ENCODE measurements at places on chromosomes 13 and 19.

GRCh38 chr13:32917504-32917903 is 98.7 kb upstream of the KL start:
- no peak for DNase-seq

- DNase-seq: no peak
Measured at GRCh38 chr13:113928685-113929627, 44.9 kb downstream of the C13orf46 start.

GRCh38 chr13:20728579-20729311 is 25.2 kb downstream of the IL17D start:
- no peak for DNase-seq

GRCh38 chr13:84265257-84265764 is 383.0 kb upstream of the SLITRK1 start:
- DNase-seq: no peak

DNA sequence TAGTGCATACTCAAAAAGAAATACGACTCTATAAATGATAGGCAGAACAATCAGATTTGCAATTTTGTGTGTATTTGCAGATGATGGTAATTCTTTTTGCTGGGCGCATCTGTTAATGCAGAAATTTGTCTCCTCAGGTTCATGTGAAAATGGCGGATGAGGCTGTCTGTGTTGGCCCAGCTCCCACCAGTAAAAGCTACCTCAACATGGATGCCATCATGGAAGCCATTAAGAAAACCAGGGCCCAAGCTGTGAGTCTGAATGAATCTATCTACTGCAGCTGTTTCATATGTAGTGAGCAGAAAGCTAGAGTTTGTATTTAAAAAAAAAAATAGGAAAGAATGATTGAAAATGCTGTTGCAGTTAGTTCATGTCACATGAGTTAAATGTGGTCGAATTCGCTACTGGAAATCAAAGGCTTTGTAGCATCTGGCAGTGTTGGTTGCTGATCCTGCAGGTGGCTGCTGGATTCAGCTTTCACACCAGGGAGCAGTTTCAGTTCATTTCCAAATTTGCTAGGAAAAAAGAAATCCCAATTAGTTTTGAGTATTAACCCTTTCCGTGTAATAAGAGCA is 66.0 kb downstream of the PCCA start:
- no peak for DNase-seq

GRCh38 chr19:11639602-11640471 is 42.6 kb downstream of the ZNF627 start:
- peak; percentile 96 for DNase-seq

DNA sequence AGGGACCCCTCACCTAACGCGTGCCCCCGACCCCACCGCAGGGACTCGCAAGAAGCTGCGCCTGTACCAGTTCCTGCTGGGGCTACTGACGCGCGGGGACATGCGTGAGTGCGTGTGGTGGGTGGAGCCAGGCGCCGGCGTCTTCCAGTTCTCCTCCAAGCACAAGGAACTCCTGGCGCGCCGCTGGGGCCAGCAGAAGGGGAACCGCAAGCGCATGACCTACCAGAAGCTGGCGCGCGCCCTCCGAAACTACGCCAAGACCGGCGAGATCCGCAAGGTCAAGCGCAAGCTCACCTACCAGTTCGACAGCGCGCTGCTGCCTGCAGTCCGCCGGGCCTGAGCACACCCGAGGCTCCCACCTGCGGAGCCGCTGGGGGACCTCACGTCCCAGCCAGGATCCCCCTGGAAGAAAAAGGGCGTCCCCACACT is 4.7 kb upstream of the MYBPC2 start:
- DNase-seq: no peak

- DNase-seq: peak; percentile 48
Measured at GRCh38 chr19:30227661-30228112, 144.5 kb upstream of the ZNF536 start.

DNA sequence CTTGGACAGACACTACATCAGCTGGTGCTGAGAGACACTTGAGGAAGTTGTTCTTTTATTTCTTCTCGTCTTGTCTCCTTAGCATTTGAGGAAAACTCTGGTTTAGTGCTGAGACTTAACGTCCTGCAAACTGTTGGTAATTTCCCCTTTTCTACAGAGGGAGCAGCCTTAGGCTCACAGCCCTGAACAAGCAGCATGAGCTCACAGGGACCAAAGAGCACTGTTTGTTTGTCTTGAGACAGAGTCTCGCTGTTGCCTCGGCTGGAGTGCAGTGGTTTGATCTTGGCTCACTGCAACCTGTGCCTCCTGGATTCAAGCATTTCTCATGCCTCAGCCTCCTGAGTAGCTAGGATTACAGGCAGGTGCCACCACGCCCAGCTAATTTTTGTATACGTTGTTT is 5.5 kb downstream of the ZNF805 start:
- no peak for DNase-seq

DNA sequence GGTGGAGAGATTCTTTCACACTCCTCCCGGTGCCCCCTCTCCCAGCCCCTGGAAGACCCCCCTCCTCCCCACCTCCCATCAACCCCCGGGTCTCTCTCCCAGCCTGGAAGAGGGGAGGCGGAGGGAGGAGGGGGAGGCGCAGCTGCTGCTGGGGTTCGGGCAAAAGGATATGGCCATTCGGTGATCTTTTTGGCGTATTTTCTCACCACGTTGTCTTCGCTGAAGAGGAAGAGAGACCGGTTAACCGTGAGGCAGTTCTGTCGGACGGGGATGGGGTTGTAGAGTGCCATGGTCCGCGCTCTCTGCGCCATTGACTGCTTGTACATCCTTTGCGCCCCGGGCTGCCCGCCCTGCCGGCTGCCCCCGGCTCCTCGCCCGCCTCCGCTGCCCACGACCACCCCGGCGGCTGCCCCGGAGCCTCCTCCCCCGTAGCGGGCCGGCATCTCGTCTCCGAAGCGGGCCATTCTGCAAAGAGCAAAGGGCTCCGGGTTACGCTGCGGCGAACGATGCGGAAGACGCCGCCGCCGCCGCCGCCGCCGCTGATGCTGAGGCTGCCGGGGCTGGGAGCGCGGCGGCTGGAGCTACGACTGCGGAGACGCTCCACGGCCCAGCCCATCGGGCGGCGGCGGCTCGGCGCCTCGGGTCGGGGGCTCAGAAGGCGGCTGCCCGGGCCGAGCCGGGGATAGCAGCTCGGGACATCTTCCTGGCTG is 363 bp downstream of the CACNA1A start:
- DNase-seq: no peak

DNA sequence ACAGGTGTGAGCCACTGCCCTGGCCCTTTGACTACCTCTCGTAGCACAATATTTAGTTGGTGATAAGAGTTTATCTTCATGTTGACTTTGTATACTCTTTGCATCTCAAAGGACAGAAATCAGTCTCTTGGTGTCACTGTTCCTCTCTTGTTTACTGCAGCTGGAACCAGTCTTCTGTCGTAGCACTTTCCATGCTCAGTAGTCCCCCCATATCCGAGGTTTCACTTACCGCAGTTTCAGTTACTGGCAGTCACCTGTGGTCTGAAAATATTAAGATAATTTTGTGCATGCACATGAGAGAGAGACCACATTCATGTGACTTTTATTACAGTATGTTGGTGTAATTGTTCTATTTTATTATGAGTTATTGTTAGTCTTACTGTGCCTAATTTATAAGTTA is 49.1 kb downstream of the WASF3 start:
- DNase-seq: no peak

DNA sequence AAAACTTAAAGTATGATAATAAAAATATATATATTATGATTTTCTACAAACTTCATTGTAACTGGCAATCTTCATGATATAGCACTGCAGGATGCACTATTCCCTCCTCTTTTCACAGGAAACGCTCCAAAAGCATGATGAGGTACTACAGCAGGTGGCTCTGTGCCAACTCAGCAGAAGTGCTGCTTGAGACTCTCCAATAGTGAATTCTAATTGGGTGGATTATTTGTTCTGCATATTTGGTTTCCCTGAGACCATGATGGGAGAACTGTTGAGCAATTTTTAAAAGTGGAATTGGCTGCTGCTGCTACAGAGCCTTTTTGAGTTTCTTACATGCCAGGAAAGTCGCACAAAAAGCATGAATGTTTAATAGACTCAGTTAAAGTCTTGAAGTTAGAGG is 1782.4 kb upstream of the PCDH20 start:
- no peak for DNase-seq

- DNase-seq: no peak
Measured at GRCh38 chr19:49875857-49876421, 1.2 kb downstream of the AKT1S1 start.

GRCh38 chr19:17346109-17346671 is 8.8 kb downstream of the GTPBP3 start:
- no peak for DNase-seq

DNA sequence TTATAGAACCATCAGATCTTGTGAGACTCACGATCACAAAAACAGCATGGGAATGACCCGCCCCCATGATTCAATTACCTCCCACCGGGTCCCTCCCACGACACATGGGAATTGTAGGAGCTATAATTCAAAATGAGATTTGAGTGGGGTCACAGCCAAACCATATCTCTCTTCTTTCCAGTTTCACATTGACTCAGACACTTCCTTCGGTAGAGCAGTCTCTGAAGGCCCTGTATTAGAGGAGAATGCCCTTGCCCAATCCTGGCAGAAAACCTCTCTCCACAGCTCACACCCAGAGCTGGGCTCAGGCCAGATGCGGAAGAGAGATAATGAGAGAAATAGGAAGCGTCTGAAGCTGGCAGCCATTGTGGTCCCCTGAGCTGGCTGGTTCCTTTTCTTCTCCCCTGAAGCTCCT is 72.4 kb upstream of the CLDN10 start:
- no peak for DNase-seq

DNA sequence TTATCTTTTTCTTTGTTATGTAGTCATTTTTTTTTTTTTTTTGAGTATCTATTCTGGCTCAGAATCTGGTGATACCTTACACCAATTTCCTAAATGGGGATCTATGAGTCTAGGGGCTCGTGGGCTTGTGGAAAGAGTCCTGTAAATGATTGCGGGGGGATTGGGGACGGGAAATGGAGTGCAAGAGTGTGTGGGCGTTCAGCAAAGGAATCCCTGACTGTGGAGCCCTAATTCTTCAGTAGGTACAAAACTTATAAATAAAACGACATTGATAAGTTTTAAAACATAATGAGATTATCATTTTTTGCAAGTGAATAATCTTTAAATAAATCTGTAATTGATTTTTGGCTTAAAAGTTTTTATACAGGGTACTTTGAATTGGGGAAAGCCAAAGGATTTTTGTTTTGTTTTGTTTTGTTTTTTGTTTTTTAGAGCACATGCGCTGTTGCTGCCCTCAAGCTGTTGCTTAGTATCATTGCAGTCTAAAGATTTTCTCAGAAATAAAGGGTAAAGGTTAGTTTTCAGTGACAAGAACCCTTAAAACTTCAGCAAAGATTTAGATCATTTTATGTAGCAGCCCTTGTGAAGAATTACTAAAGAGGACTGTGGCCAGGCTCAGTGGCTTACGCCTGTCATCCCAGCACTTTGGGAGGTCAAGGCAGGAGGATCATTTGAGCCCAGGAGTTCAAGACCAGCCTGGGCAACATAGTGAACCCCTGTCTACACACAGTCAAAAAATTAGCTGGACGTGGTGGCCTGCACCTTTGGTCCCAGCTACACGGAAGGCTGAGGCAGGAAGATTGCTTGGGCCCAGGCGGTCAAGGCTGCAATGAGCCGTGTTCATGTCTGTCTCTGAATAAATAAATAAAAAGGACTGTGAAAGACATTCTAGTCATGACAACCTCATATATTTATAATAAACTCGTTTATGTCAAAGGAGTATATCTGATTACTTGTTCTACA is 1.7 kb downstream of the ERCC5 start:
- no peak for DNase-seq

DNA sequence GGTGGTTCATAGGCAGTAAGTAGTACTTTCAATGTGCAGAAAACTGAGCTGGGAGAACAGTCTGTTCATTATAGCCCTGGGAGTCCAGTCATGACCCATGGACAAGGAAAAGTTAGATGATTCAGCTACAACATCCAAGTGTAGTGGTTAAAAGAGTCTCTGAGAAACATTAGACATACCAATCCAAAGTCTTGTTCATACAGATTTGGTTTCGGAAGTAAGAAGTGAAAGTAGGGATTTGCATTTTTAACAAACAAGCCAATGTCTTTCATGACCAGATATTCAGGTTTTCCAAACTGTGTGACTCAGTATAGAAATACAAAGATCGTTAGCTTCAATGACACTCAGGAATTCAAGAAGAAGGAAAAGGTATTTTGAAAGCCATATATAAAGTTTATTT is 345.3 kb downstream of the SLITRK1 start:
- DNase-seq: no peak

GRCh38 chr13:31629085-31629780 is 110.1 kb upstream of the RXFP2 start:
- no peak for DNase-seq

DNA sequence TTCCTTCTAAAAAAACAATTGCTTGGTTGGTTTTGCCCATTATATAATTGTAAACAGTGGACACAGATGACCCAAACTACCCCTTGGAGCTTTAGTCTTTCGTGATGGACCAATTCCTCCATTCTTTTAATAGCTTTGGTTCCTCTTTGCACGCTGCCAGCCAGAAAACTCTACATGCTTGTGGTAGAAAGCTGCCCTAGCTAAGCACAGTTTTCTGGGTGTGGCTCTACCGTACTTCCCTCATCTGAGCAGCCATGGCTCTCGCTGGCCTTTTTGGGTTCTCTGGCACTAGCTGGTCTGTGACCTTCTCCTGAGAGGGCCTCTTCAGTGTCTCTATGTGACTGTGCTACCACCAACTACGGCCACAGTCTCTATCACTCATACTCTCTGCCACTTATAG is 29.9 kb upstream of the CEBPA start:
- no peak for DNase-seq

GRCh38 chr13:113407531-113408393 is 43.8 kb upstream of the GRTP1 start:
- no peak for DNase-seq

GRCh38 chr13:106484537-106485193 is 50.8 kb downstream of the EFNB2 start:
- DNase-seq: no peak

- no peak for DNase-seq
Measured at GRCh38 chr13:29911781-29912418, 61.5 kb upstream of the UBL3 start.

- no peak for DNase-seq
Measured at GRCh38 chr13:42320375-42320787, 48.4 kb downstream of the AKAP11 start.

DNA sequence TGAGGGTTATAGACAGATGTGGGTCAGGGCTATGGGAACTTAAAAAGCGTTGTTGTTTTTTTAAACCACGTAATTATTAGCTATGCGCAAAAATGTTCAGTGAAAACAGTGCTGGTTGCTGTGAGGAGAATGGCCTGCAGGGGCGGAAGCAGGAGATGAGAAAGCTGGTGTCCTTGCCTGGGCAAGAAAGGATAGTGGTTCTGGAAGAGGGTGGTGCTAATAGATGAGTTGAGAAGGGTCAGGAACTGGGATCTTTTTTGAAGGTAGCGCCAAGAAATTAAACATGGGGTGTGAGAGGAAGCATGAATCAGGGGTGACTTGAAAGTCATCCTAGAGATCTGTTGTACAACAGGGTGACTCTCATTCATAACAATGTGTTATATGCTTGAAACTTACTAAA is 4.8 kb upstream of the SMG9 start:
- no peak for DNase-seq

- no peak for DNase-seq
Measured at GRCh38 chr19:49453757-49454240, 774 bp downstream of the ALDH16A1 start.

- DNase-seq: no peak
Measured at GRCh38 chr19:32532233-32532632, 48.8 kb upstream of the PDCD5 start.

Measured in NT2/D1 (cell line).